ENCODE measurements at places on chromosomes 6 and 20. TPM values are rescaled to one million over a fixed set of nuclear protein-coding genes. Genes with fewer than 3 reads are reported as not detected.

DNA sequence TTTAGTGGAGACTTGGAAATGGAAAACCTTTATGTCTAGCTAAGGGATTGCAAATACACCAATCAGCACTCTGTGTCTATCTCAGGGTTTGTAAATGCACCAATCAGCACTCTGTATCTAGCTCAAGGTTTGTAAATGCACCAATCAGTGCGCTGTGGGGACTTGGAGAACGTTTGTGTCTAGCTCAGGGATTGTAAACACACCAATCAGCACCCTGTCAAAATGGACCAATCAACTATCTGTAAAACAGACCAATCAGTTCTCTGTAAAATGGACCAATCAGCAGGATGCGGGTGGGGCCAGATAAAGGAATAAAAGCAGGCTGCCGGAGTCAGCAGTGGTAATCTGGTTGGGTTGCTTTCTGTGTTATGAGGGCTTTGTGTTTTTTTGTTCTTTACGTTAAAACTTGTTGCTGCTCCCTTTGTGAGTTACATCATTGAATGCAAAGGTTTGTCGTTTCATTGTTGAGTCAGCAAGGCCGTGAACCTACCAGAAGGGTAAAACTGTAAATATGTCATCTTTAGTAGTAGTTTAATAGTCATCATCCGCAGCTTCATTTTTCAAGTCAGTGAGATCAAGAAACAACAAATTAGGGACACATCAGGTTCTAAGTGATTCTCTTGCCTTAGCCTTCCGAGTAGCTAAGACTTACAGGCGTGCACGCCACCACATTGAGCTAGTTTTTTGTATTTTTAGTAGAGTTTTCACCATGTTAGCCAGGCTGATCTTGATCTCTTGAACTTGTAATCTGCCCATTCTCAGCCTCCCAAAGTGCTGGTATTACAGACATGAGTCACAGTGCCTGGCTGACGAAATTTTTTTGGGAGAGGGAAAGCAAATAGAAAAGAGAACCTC lies 22.7 kb upstream of the NUP153 start:
- DNase-seq, result no peak

- no peak for DNase-seq
Observed at GRCh38 chr20:10079964-10080363, 45.2 kb downstream of the ANKEF1 start.

DNA sequence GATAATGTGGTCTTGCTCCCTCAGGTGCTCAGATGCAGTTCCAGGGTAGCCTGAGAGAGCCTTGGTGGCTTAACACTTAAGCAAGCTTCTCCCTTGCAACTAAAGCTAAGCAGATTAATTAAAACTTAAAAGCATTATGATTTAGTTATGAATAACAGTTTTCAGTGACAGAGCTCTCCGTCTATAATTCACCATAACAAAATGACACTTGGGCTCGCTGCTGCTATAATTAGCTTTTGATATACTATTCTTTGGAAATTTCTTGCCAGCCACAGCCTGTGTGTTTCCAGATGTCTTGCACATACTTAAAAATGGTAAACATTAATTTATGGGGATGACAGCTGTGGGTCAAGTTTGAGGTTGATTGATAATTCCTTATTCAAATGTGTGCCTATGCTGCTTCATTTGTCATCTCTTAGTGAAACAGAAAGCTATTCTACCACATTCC lies 380.5 kb downstream of the TFAP2B start:
- DNase-seq, result no peak

DNA sequence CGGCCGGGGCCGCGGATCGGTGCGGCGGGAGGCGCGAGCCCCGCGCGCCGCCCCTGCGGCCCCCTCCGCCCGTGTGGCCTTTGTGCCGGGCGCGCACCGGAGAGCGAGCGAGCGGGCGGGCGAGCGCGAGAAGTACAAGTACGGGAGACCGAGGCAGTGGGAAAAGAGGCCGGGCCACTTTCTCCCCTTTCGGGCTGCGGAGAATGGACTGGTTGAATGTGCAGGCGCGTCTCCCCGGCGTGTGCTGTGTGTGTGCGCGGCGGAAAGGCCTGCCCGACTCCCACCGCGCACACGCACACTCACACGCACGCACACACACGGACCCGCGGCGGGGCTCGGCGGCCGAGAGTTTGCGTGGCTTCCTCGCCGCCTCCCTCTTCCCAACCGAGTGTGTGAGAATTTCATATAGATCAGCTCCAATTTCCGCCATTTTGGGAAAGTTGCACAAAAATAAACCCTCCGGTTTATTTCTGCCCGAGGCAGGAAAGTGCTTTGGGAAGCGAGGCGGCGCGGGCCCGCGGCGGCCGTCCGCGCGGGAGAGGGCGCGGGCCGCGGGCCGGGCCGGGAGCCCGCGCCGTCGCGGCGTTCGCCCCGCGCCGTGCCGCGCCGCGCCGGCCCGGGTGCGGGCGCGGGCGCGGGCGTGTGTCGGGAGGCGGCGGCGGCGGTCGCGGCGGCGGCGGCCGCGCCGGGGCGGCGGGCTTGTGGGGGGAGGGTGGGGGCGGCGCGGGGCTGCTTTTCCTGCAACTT lies 1.1 kb downstream of the L3MBTL3 start:
- peak; percentile 14 for DNase-seq

GRCh38 chr6:105817370-105817769 lies 268.8 kb upstream of the PRDM1 start:
- DNase-seq, result no peak

DNA sequence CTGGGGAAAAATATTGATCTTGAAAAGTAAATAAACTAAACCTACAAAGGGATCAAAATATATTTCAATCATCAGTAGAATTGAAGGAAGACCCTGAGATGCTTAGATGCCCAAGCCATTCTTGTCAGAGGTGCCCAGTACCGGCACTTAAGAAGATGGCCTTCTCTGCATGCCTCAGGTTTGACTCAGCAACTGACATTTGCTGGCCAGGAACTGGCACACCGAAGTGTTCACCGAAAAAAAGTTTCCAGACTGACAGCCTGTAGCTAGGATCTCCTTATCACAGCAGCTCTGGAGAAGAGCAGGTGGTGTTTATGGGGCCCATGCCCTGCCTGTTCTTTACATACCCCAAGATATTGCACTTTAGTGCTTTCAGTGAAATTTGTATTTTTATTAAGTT lies 203.2 kb downstream of the MOXD1 start:
- no peak for DNase-seq

DNA sequence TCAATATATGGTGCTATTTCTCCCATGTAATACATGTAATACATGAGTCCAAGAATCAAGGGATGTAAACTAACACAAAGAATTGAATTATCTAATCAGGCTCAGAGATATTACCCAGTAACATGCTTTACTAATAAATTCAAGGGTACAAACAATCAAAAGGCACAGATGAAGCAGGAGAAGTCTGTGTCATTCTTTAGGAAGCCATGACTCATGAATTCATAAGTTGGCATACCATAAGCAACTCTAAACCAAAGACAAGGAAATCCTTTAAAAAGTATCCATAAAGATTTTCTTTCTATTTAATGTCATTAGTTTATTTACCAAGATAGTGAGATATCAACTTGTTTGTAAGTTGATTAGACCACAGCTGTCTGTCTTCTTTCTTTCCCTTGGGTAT lies 446.0 kb upstream of the IMPG1 start:
- no peak for DNase-seq

The FAM135A gene
- 5.8 TPM for total RNA-seq
